ENCODE measurements at places on chromosomes 16 and 17. TPM values are rescaled to one million over a fixed set of nuclear protein-coding genes. Genes with fewer than 3 reads are reported as not detected.

Gene TAT
- not detected for total RNA-seq

Gene KRT32
- total RNA-seq: not detected

Gene ASPHD1
- total RNA-seq: 8.9 TPM

Gene G6PC1
- total RNA-seq: 0.16 TPM

Gene VMO1
- total RNA-seq: 3.0 TPM

Gene SMG1
- 94.4 TPM for total RNA-seq

Gene ADAD2
- 0.72 TPM for total RNA-seq

Gene PLA2G10
- not detected for total RNA-seq

Measured in kidney (tissue), 22 donors.